ENCODE measurements at places on chromosomes 3 and 15. TPM values are rescaled to one million over a fixed set of nuclear protein-coding genes. Genes with fewer than 3 reads are reported as not detected.

- H3K4me3 ChIP-seq: no peak overlapping the region
- no peak overlapping the region for H3K27ac ChIP-seq
- H3K27me3 ChIP-seq: no peaks in the 10 kb centered on the region
- H3K4me1 ChIP-seq: no peaks in the 10 kb centered on the region
These were observed 94.4 kb downstream of the TMCO5A start for GRCh38 chr15:38028869-38029268.

GRCh38 chr15:68781766-68782588 is 38.7 kb downstream of the ANP32A start:
- DNase-seq: no peak
- no peak overlapping the region for H3K27ac ChIP-seq
- peaks cover 75% of the 10 kb centered on the region for H3K36me3 ChIP-seq

DNA sequence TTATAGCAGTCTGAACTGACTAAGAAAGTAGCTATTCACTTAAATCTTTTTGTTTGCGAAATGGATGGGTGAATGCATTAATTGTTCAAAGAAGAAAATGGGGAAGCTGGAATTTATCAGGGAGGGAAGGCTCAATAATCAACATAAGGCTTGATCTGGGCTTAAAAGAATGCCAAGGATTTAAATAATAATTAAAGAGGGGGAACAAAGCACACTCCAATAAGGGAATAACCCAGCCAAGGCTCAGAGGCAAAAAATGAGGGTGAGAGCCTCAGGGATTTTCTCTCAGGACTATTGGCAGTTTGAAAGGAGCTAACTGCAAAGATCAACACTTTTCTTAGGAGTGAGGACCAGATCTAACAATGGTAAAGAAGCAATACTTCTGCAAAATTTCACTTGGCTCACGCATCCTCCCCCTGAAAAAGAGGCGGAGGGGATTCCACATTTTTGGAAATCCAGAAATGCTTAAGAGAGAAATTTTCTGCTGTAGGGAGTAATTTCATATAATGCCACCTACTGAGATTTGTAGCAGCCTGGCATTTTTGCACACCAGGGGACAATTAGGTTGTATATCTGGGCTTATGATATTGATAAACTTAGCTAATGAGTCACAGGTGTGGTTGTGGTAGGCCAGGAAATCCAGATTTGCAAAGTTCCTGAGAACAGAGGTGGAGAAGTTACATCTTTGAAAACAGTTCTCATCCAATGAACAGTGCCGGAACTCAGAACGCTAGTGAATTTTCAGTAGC is 405.1 kb downstream of the TUSC7 start:
- peaks cover 6% of the 10 kb centered on the region for H3K4me1 ChIP-seq
- H3K4me3 ChIP-seq: no peak overlapping the region
- no peaks in the 10 kb centered on the region for H3K27me3 ChIP-seq
- H3K27ac ChIP-seq: no peak overlapping the region
- H3K36me3 ChIP-seq: no peaks in the 10 kb centered on the region

DNA sequence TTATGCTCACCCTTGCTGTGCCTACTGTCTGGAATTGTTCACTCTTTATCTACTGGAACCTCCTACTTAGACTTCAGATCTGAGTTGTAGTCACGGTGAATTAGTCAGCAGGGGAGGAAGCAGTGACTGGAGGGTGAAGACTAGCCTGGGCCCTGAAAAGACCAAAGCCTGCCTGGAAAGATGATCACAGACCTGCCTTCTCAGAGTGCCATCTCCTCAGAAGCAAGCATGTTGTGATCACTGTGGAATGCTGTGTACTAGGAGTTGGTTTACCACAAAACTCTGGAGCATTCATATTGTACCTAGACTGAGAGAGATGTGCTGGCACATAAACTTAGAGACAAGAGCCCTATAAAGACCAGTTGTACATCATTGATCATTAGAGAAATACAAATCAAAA is 100.7 kb upstream of the SCN10A start:
- H3K4me3 ChIP-seq: no peak overlapping the region
- no peak overlapping the region for H3K27ac ChIP-seq
- no peaks in the 10 kb centered on the region for H3K27me3 ChIP-seq
- no peak for DNase-seq
- H3K4me1 ChIP-seq: no peaks in the 10 kb centered on the region

DNA sequence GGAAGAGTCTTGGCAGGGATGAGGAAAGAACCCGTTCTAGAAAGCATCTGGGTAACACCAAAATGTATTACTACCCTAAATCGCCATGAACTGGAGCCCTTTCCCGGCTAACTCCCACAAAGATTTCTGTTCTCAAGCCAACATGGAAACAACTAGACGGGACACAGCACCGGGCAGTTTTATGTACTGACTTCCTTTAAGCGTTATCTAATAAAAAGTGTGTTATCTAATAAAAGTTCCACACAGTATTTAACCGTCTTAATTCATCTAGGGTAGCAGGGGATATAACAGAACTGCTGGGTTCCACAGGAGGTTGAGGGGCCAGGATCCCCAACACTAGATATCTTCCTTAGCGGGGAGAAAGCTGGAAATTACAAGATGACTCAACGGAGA is 347 bp upstream of the C3orf62 start:
- peak overlapping the region; percentile 25 for H3K4me3 ChIP-seq
- H3K27ac ChIP-seq: no peak overlapping the region
- DNase-seq: no peak
- no peaks in the 10 kb centered on the region for H3K27me3 ChIP-seq
- H3K4me1 ChIP-seq: peaks cover 3% of the 10 kb centered on the region

- H3K27ac ChIP-seq: no peak overlapping the region
- H3K36me3 ChIP-seq: no peaks in the 10 kb centered on the region
- H3K4me1 ChIP-seq: peaks cover 2% of the 10 kb centered on the region
- DNase-seq: no peak
- no peaks in the 10 kb centered on the region for H3K27me3 ChIP-seq
These were observed 63.2 kb downstream of the ASB7 start for GRCh38 chr15:100665570-100665969.

The CILP gene
- not detected for total RNA-seq

The OIP5 gene
- total RNA-seq: 36.7 TPM

DNA sequence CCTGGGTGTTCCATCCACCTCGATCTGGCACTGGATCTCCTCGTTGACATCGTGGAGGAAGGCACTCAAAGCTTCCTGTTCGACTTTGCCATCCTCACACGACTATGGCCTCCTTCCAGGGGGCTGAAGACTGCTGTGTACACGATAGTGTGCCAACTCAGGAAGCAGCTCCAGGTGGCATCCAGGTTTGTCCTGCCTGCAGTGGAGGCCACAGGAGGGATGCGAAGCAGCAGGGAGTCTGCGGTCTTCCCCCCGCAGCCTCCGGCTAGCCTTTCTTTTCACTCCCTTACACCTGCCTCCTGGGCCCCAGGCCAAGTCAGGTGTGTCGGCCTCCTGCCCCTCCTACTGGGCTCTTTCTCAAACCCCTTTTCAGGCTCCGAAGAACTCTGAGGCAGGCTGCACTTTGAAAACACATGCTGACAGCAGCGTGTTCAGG is 32.2 kb downstream of the SYNM start:
- H3K27me3 ChIP-seq: no peaks in the 10 kb centered on the region
- H3K4me3 ChIP-seq: no peak overlapping the region
- no peak for DNase-seq
- no peak overlapping the region for H3K27ac ChIP-seq

All from H1 (cell line).